ENCODE measurements at places on chromosomes 4 and X. TPM values are rescaled to one million over a fixed set of nuclear protein-coding genes. Genes with fewer than 3 reads are reported as not detected.

DNA sequence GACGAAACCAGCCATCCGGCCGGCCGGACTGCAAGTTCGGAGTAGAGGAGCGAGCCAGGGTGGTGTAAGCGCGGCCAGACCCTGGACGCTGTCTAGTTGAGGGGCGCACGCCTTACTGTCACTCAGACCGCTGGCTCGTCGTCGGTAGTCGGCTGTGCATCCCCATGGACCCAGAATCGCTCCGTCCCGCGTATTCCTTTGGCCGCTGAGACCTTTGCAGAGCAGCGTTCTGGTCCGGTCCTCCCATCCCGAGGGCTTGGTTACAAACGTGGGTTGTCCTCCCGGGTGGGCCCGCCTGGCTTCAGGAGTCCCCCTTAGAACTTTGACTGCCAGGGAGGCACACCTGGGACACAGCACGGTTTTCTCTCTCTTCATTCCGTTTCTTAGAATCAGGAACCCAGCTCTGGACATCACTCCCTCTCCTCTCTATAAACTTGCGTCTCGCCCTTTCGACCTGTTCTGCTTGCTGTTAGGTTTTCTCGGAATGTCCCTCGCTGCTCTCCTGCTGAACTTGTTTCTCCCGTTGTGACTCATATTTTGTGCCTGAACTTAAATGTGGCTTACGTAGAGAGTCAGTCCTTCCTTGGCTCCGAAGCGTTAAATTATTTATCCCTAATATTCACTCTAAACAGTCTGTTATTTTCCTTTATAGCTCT, 672 bp downstream of the PGM2 start:
- H3K27ac ChIP-seq = no peak overlapping the region
- peak; percentile 14 for DNase-seq
- H3K4me1 ChIP-seq = 0 out of 2 replicates have a peak, but pooled peaks cover 4% of the 10 kb centered on the region
- peak overlapping the region; percentile 86 for H3K4me3 ChIP-seq

DNA sequence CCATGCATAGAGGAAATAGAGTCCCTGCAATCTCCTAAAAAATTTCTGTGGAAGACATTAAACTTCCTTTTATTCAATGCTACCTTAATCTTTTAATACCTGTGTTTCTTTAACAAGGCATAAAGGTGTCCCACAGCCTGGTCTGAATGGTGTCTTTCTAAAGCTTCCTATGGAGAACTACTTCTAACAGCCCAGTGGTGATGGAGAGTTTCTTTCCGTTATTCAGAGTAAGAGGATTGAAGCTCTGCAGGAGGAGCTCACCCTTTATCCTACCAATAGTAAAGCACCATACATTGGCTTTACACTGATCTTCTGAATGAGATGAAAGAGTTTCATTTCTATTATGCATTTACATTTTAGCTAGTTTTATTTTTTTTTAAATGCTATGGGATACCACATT, 1362.4 kb upstream of the ADGRL3 start:
- H3K27me3 ChIP-seq = no peaks in the 10 kb centered on the region
- no peak overlapping the region for H3K4me3 ChIP-seq
- H3K36me3 ChIP-seq = no peaks in the 10 kb centered on the region
- H3K4me1 ChIP-seq = no peaks in the 10 kb centered on the region

DNA sequence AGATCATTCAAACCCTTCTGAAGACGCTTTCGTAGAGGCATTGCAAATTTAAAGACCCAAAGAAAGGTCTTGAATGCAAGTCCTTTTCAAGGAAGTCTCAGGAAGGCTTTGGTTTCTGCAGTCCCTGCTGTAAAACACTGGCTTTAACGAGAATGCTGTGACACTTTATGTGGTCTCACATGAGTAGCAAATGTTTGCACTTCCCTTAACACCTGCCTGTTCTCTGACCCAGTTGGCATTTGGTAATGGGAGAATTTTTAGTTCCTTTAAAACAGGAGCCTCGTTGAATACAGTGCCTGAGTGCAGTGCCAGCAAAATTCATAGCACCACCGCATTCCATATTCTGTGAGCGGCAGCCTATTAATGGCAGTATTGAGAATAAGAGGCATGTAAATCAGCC, 330.5 kb upstream of the PRKX start:
- no peaks in the 10 kb centered on the region for H3K27me3 ChIP-seq
- H3K27ac ChIP-seq = no peak overlapping the region
- no peak overlapping the region for H3K4me3 ChIP-seq
- no peaks in the 10 kb centered on the region for H3K36me3 ChIP-seq
- no peaks in the 10 kb centered on the region for H3K4me1 ChIP-seq

DNA sequence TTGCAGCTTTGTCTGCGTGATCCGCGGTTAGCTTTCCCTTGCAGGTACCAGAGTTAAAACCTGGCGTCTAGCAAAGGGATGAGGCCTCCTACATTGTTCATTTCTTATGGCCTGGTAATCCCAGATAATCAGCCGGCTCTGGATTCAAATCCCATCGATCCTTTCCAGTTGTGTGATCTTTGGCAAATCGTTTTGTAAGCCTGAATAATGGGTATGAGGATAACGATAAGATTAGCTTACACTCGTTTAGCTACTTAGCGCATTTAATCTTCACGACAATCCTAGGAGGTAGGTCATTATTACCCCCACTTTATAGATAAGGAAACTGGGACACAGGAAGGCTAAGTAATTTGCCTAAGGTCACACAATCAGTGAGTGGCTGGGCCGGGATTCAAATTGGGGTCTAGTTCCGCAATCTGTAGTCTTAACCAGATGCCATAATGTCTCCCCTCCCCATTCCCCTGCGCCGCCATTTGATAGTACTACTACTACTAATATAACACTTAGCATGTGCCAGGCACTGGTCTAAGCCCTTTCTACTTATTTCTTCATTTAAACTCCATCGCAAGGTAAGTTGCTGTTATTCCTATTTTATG, 1.7 kb upstream of the UBA1 start:
- peaks cover 23% of the 10 kb centered on the region for H3K4me1 ChIP-seq
- H3K27me3 ChIP-seq = no peaks in the 10 kb centered on the region
- no peak for DNase-seq
- no peaks in the 10 kb centered on the region for H3K36me3 ChIP-seq

DNA sequence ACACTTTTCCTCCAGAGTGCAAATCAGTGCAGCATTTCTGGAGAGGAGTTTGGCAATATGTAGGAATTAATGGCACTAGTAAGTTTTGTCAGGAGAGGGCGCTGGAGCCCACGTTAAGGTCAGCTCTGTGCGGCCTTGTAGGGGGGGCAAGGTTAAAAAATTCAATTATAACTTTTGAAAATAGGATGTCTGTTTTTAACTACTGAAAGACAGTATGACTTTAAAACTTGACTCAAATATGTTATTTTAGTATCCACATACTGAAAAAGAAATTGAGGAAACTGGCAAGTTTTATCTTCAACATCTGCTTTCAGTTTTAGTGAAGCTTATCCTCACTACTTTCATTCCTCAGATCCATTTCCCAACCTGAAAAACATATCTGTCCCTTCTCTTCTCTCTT, 30.9 kb upstream of the HSD17B13 start:
- peak; percentile 84 for DNase-seq
- H3K4me1 ChIP-seq = peaks cover 17% of the 10 kb centered on the region
- no peaks in the 10 kb centered on the region for H3K36me3 ChIP-seq
- no peaks in the 10 kb centered on the region for H3K27me3 ChIP-seq
- peak overlapping the region; percentile 38 for H3K4me3 ChIP-seq

GRCh38 chrX:130825525-130825924, 77.5 kb downstream of the ENOX2 start:
- H3K27ac ChIP-seq = no peak overlapping the region
- no peaks in the 10 kb centered on the region for H3K27me3 ChIP-seq
- no peak for DNase-seq
- H3K36me3 ChIP-seq = no peaks in the 10 kb centered on the region
- no peak overlapping the region for H3K4me3 ChIP-seq

DNA sequence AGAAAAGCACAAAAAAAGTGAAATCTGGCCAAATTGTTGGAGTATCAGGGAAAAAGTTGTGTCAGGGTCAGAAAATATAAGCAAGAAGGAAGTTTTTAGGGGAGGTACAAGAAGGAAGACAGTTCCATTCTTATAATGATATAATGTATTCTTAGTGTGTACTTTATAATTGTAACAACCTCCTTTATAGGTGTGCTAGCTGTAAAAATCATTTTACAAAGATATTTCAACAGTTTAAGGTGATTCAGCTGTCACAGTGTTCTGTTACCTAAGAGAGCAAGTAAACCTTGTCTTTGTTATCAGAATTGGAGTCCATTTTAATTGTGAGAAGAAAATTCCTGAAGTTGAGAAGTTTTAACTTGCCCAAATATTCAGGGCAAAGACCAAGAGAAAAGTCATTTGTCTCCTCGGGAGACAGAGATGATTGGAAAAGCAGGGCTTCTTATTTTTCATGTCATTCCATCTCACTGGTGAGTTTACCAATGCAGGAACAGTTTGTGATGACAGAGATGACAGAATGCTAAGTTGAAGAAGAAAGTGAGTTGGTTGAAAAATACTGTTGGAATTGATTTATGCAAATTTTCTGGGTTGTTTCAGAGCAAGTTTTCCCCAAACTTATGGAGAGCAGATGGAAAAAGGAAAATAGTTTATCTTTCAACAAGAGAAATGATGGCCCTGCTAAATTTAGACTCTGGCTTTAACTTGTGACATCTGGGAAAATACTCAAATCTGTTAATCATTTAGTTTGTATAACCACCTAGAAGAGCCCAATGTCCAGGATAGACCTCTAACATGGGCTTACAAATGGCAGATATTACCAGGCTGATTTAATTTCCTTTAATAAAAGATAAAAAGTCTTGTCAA, 14.8 kb downstream of the INTS6L start:
- H3K36me3 ChIP-seq = no peaks in the 10 kb centered on the region
- H3K4me3 ChIP-seq = no peak overlapping the region
- no peak overlapping the region for H3K27ac ChIP-seq
- no peaks in the 10 kb centered on the region for H3K4me1 ChIP-seq
- DNase-seq = no peak

- H3K36me3 ChIP-seq = no peaks in the 10 kb centered on the region
- H3K27me3 ChIP-seq = no peaks in the 10 kb centered on the region
- peaks cover 4% of the 10 kb centered on the region for H3K4me1 ChIP-seq
- DNase-seq = peak; percentile 2
Observed at GRCh38 chr4:72768364-72768763, 199.3 kb upstream of the ADAMTS3 start.

GRCh38 chrX:47285836-47286320, 53.1 kb downstream of the USP11 start:
- H3K27ac ChIP-seq = no peak overlapping the region
- H3K4me1 ChIP-seq = peaks cover 14% of the 10 kb centered on the region
- no peak overlapping the region for H3K4me3 ChIP-seq
- H3K36me3 ChIP-seq = no peaks in the 10 kb centered on the region
- DNase-seq = peak; percentile 28

DNA sequence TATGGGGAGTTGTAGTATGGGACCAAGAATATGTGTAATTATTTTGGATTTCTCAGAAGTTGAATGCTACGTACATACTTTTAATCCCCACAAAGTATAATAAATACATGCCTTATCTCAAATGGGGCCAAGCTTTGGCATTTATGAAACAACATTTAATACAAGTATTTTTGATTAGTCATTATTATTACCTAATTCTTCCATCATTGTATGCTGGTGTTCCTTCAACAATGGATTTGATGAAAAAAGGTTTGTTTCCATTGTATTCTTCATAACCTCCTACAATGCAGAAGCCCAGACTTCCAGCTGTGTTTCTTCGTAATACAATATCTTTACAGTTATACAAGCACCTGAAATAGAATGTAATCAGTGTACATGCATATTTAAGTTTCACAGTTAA, 83.8 kb downstream of the FIP1L1 start:
- no peak overlapping the region for H3K4me3 ChIP-seq
- peaks cover 52% of the 10 kb centered on the region for H3K36me3 ChIP-seq
- H3K27me3 ChIP-seq = no peaks in the 10 kb centered on the region
- 0 out of 2 replicates have a peak overlapping the region, but pooled peaks have one; percentile 1 for H3K27ac ChIP-seq

GRCh38 chr4:126445596-126445995, 1130.8 kb downstream of the FAT4 start:
- H3K36me3 ChIP-seq = no peaks in the 10 kb centered on the region
- no peak overlapping the region for H3K27ac ChIP-seq
- H3K4me3 ChIP-seq = no peak overlapping the region
- no peaks in the 10 kb centered on the region for H3K4me1 ChIP-seq
- DNase-seq = peak; percentile 1
- no peaks in the 10 kb centered on the region for H3K27me3 ChIP-seq

DNA sequence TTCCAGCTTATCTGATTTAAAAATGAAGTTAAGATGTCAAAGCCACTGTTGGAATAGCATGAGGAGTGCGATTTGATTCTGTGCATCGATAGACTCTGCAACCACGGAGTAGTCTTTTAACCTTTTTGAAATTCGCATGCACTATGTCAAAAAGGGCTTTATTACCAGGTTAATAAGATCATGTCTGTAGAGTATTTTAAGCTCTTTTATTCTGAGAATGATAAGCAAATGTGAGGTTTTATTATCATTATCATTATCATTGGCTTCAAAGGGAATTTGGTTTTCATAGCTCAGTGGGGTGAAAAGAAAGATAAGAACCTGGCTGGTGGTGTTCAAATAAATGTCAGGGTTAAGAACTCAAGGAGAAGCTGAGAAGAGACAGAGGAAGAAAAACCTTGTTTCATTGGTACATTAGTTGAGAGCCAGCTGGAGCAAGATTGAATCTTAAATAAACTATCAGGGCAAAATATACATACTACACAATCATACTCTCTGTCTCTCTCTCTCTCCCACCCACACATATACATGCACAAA, 102.6 kb downstream of the MMRN1 start:
- H3K27ac ChIP-seq = no peak overlapping the region
- DNase-seq = no peak
- no peaks in the 10 kb centered on the region for H3K36me3 ChIP-seq
- no peak overlapping the region for H3K4me3 ChIP-seq
- H3K4me1 ChIP-seq = no peaks in the 10 kb centered on the region
- no peaks in the 10 kb centered on the region for H3K27me3 ChIP-seq

- H3K27me3 ChIP-seq = peaks cover 8% of the 10 kb centered on the region
- H3K4me1 ChIP-seq = peaks cover 11% of the 10 kb centered on the region
- no peak overlapping the region for H3K27ac ChIP-seq
- no peak for DNase-seq
- H3K36me3 ChIP-seq = no peaks in the 10 kb centered on the region
- H3K4me3 ChIP-seq = no peak overlapping the region
Observed at GRCh38 chr4:185465707-185466106, 5.8 kb downstream of the CCDC110 start.

DNA sequence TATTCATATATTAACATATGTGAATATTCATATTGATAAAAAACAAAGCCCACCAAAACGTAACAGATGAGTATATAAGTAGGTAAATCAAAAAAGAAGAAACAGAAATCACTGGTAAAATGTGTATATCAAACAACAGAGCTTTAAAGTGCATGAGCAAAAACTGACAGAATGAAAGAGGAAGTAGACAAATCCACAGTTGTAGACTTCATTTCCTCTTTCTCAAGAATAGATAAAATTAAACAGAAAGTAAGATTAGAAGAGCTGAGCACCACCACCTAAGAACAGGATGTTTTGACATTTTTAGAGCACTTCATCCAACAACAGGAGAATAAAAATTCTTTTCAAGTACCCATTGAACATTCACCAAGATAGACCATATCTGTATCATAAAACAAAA, 64.6 kb downstream of the CNKSR2 start:
- H3K27ac ChIP-seq = no peak overlapping the region
- no peak for DNase-seq
- H3K4me1 ChIP-seq = no peaks in the 10 kb centered on the region
- H3K36me3 ChIP-seq = no peaks in the 10 kb centered on the region

Gene WDR44
- 17.7 TPM for total RNA-seq

Gene PNMA6F
- total RNA-seq = not detected

Gene SNCA
- not detected for total RNA-seq

Gene ZNF827
- total RNA-seq = 10.1 TPM

Gene ZAR1
- total RNA-seq = not detected

Gene FBXW7
- 30.7 TPM for total RNA-seq

Gene DCLK2
- total RNA-seq = 2.9 TPM

Gene FGD1
- 9.1 TPM for total RNA-seq

Gene GABRB1
- total RNA-seq = not detected

Gene LUZP4
- total RNA-seq = not detected

Gene RBM41
- 23.3 TPM for total RNA-seq

Gene FHDC1
- 0.25 TPM for total RNA-seq
